ENCODE measurements at places on chromosomes 7 and 10.
A peak's percentile ranks its signal among the peaks of the same experiment; 100 is the strongest.

DNA sequence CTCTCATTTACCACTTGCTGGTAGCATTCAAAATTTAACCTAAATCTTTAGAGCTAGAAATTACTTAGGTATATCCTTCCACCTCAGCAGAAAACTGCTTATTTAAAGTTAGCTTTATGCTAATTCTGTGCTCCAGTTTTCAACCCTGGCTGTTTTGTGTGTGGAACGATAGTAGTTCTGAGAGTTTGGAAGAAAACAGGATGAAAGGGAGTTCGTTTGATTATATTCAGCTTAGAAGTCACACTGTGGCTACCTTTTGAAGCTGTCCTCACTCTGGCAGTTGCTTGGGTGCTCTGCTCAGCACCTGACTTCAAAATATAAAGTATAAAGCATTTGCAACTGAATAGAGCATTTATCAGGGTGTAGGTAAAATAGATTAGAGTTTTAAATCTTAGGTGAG lies 2.6 kb upstream of the ASCC1 start:
- no peak for DNase-seq

GRCh38 chr10:62231371-62231770 lies 37.3 kb downstream of the RTKN2 start:
- DNase-seq, result peak; percentile 96

DNA sequence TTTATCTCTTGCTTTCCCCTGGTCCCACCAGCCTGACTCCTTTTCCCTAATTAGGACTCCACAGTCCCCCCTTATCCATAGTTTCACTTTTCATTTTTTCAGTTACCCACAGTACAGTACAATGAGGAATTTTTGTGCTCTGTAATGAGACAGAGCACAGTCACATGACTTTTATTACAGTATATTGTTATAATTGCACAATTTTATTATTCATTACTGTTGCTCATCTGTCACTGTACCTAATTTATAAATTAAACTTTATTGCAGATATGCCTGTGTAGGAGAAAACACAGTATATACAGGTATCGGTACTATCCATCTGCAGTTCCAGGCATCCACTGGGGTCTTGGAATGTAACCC lies 125.4 kb downstream of the KCNMA1 start:
- DNase-seq, result no peak

DNA sequence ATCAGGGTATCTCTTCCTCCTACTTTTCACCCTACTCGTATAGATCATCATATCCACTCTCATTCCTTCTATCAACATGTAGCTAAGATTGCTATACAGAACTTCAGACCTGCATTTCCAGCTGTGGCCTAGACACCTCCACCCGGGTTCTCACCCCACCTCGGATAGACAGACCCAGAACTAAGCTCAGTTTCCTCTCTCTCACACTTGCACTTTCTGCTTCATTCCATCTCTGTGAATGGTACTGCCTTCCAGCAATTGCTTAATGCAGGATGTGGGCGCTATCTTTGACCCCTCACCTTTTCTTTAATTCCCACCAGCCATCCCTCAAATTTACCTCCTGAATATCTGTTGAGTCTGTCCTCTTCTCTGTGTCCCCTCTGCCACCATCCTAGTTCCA lies 35.7 kb downstream of the AGK start:
- no peak for DNase-seq

DNA sequence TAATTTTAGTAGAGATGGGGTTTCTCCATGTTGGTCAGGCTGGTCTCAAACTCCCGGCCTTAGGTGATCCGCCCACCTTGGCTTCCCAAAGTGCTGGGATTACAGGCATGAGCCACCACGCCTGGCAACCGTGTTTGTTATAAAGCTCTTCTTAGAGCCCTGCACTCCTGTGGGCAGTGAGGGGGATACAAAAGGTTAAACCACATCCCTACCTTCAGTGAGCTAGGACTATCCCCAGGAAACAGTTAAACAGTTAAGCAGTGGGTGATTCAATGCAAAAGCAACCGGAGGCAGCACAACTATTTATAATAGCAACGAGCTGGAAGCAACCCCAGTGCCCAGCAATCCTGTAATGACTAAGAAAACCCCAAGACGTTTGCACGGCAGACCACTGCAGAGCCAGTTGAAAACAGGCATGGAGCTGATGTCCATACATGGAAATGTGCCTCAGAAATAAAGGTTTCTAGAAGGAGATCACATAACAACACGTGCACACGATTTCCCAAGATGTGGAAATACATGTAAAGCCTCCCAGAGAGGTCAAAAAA lies 107.2 kb upstream of the LYZL2 start:
- DNase-seq, result peak; percentile 100

DNA sequence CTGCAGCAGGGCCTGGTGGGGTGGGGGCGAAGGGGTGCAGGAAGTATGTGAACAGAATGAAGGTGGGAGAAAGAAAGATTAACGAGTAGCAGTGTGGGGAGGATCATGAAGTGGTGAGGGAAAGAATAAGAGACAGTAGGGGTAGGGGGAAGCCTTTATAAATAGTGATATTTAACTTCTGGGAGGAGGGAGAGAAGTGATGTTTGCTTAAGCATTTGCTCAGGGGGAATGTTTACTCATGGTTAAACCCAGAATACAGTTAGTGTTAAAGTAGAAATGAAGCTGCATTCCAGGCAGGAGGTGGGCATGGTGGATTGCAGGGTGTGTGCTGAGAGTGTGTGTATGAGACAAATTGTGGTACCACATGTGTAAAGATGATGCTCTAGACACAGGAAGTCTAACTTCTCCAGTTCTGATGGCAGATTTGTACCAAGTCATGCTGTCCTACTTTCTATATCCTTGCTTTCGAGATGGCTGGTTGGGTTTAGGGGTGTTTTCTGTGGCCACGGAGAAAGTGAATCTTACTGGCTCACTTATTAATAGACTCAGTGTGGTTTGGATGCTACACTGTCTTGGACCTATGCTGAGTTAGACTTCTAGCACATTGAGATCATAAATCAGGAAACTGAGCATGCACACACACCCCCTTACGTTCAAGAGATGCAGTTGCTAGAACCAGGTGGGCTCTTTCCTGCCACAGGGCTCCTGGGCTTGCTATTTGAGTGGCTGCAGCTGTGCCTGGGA lies 10.6 kb upstream of the DNMBP start:
- no peak for DNase-seq

- no peak for DNase-seq
Measured at GRCh38 chr7:102449136-102449535, 15.5 kb downstream of the ALKBH4 start.
